ENCODE measurements at places on chromosomes 7 and 10. TPM values are rescaled to one million over a fixed set of nuclear protein-coding genes. Genes with fewer than 3 reads are reported as not detected.

The GIMAP6 gene
- polyA plus RNA-seq, result 14.0 TPM

The GRM8 gene
- polyA plus RNA-seq, result 0.11 TPM

The DLD gene
- polyA plus RNA-seq, result 87.0 TPM

The SEPHS1 gene
- polyA plus RNA-seq, result 52.4 TPM

The LIPM gene
- polyA plus RNA-seq, result not detected

The ANLN gene
- 18.1 TPM for polyA plus RNA-seq

The PON3 gene
- 3.8 TPM for polyA plus RNA-seq

- DNase-seq, result no peak
Observed at GRCh38 chr7:45036796-45037195, 36.8 kb downstream of the CCM2 start.

DNA sequence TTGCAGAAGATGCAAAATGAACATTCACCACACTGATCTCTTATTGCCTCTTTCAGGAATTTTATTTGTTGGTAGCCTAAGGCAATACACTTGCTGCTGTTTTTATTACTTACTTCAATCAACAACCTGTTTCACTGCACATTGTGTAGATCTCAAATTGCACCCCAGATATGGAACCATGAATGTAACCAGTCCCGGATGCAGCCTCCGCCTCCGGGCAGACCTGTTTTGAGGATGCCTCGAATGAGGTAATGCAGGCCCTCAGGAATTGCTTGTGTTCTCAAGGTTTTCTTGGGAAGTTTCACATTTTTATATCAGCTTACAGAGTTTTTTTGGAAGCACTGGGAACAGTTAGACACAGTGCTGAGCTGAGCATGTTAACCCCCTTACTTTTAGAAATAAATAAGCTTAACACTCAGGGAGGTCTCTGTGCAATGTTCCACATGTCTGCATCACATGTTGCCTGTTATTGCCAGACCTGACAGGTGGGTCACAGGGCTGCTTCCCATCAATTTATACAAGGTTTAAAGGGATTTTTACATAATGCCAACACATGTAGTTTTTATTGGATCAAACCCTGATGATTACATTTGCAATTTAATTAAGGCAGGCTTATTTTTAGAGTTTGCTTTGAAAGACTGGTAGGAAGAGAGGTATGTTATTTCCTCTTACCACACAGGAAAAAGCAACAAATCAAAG lies 193.1 kb upstream of the POM121L12 start:
- no peak for DNase-seq

- DNase-seq, result no peak
Observed at GRCh38 chr10:78532480-78533042, 498.9 kb downstream of the RPS24 start.

DNA sequence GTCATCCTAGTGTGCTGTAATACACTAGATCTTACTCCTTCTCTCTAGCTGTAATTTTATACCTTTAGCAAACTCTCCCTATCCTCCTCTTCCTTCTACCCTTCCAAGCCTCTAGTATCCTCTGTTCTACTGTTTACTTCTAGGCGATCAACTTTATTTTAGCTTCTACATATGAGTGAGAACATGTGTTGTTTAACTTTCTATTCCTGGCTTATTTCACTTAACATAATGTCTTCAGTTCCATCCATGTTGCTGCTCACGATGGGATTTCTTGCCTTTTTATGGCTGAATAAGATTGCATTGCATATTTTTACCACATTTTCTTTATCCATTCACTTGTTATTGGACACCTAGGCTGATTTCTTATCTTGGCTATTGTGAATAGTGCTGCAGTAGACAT lies 318.6 kb downstream of the MALRD1 start:
- DNase-seq, result no peak

GRCh38 chr7:21011153-21011552 lies 224.5 kb upstream of the SP8 start:
- no peak for DNase-seq

GRCh38 chr7:70545214-70545613 lies 586.7 kb upstream of the GALNT17 start:
- no peak for DNase-seq

- DNase-seq, result no peak
Observed at GRCh38 chr10:129725890-129726631, 238.0 kb downstream of the EBF3 start.

- no peak for DNase-seq
Observed at GRCh38 chr10:125812128-125812750, 10.8 kb downstream of the UROS start.

DNA sequence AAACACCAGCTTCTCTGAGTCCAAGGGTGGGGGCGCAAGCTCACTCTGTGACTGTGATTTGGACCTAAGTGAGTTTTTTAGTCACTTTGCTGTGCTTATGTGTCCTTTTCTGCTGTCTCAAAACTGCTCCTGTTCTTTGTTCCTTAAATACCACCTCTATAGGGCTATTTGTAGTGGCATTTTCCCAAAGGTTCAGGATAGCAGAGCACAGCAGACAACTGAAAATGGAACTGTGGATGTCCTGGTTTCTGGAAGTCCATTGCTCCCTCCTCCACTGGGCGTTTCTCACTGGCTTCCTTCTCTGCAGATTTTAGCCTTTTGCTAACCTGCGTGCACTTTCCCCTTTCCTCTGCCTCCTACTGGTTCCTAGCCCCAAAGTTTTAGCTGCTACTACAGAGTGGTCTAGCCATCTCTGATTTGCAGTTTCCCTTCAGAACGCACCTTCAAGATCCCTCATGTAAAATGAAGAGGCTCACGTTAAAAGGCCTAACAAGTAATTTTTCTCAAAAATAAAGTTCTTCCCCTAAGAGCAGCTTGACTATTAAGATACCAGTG lies 25.6 kb downstream of the BLVRA start:
- DNase-seq, result no peak

DNA sequence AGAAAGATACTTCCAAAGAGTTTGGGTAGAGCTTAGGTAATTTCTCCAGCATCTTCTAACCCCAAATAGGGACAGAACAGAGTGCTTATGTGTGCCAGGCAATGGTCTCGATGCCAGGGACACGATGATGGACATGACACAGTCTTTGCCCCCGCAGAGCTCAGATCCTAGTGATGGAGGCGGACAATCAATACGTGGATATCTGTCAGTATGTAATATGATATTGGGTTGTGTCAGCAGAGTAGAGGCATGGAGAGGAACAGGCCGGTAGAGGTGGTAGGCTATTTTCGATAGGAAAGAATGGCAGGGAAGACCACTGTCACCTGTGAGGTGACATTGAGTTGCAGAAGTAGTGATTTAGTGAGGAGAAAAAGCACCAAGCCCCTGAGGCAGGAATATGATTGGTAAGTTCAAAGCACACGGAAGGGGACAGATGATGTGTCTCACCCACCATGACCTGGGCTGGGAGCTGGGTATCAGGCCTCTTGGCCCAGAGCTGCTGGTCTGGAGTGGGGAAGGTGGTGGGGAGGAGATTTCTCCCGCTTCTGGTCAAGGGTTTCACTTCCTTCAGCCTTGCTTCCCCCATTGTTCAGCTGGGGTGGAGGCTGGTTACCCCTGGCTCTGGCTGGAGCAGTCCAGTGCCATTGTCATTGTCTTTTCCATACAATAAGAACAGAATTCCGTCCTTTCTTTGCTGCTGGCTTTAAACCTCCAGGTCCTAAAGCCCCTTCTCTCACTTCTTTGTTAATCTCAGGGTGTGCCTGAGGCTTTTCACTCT lies 36.0 kb upstream of the SRGN start:
- no peak for DNase-seq

DNA sequence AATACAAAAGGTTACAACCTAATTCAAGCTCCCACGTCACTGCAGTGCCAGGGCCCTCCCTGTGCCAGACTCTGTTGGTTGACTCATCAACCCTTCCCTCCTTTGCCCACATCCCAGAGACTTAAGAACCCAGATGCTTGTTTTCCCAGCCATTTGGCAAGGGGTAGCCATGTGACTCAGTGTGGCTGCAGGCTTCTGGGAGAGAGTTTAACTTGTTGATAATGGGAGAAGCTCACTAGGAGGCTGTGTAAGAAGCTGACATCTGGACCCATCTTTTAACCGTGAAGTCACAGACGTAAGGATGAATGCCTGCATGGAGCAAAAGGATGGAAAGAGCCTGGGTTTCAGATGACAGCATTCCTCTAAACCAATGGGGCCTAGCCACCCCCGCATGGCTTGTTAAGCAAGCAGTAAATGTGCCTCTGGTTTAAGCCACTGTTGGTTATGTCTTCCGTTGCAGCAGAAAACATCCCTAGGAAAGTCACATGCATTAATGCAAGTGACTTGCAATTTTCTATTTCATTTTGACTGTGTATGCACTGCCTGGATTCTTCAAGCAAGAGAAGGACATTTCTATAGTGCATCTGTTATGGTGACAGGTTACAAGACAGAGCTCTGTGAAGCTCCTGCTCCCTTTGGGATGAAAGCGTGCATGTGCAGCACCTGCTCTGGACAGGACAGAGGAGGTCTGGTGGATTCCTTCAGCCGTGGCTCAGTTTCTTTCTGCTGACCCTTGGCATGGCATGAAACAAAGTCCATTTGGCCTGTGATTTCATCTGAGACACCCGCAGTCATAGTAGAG lies 57.5 kb upstream of the CREB5 start:
- no peak for DNase-seq

- no peak for DNase-seq
Observed at GRCh38 chr7:6430271-6430940, 17.3 kb downstream of the DAGLB start.

DNA sequence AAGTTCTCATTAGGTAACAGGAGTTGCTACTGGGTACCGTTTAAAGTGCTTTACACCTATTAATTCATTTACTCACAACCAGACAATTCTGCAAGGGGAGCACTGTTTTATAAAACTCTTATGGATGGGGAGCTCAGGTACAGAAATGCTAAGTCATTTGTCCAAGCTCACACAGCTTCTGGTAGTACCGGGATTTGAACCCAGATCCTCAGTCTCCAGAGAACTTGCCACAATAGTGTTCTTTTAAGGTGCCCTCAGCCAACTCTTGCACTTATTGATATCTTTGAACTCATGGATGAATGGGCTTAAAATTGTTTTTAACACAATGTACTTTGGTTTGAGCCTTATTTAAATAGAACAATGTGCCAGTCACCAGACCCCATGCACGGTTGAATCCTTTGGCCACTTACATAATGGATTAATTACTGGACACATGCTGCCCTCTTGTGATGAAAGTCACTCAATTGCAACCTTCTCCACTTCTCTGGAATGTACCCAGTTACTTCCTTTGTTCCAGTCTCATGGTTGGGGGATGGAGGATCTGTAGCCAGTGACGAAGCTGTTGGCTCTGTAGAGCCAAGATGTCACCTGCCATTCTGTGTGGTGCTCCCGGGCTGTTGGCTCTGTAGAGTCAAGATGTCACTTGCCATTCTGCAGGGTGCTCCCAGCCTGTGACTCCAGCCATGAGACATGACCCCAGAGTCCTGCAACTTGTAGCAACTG lies 65.6 kb downstream of the NOD1 start:
- DNase-seq, result no peak

GRCh38 chr7:141645188-141645587 lies 56.8 kb downstream of the DENND11 start:
- no peak for DNase-seq

DNA sequence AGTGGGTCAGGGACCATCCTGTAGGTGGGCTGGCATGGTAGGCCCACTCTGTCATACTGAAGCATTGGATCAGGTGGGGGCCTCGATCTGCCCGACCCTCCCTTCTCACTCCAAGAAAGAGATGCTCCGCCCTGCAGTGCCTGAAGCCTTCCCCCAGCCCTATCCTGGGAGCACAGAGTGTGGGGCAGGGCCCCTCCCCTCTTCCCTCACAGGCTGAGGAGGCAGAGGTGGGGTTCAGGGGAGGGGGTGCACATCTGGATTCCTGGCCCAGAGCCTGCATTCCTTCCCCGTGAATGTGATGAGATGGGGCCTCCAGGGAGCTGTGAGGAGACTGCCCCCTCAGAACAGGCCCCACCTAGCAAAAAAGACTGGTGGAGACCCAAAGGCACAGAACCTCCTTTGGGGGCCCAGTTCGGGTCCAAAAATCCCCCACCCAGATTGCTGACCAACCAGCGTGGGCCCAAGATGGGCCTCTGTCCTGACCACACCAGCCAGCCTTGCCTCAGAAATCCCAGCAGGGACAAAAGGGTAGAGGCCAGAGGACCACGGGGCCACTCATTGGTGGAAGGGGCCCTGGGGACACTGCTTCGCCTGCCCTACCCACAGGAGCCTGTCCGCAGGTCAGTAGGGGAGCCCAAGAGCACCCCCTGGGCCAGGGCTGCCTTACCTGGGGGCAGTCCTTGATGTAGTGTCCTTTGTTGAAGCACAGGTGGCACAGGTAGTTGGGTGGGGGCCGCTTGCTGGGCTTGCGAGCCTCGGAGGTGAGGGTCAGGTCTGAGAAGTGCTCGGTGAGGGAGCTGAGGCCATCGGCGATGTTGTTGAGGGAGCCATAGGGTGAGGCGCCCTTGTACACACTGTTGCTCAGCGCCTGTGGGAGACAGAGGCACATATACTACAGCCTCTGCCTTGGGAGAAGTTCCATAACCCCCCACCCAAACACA lies 13.3 kb downstream of the ZCCHC24 start:
- DNase-seq, result no peak

- no peak for DNase-seq
Observed at GRCh38 chr7:92671505-92672169, 81.4 kb upstream of the FAM133B start.

- no peak for DNase-seq
Observed at GRCh38 chr10:1074052-1074747, 18.0 kb downstream of the WDR37 start.

DNA sequence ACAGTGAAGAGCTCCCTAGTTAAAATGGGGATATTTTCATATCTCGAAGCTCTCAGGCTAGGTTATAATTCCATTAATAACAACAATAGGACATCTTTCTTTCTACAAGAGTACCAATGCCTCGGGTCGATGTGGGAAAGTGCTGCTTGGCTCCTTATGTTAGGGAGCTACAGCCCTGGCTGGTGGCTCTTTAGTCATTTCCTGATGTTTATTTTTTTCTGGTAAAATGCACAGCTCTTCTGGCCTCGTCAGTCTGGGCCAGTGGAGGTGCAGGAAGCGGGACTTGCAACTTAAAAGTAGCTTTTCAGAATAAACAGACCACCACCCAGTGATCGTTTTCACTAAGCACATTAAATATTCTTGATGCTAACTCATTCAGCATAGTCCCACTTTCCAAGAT lies 58.3 kb downstream of the MKX start:
- DNase-seq, result no peak

DNA sequence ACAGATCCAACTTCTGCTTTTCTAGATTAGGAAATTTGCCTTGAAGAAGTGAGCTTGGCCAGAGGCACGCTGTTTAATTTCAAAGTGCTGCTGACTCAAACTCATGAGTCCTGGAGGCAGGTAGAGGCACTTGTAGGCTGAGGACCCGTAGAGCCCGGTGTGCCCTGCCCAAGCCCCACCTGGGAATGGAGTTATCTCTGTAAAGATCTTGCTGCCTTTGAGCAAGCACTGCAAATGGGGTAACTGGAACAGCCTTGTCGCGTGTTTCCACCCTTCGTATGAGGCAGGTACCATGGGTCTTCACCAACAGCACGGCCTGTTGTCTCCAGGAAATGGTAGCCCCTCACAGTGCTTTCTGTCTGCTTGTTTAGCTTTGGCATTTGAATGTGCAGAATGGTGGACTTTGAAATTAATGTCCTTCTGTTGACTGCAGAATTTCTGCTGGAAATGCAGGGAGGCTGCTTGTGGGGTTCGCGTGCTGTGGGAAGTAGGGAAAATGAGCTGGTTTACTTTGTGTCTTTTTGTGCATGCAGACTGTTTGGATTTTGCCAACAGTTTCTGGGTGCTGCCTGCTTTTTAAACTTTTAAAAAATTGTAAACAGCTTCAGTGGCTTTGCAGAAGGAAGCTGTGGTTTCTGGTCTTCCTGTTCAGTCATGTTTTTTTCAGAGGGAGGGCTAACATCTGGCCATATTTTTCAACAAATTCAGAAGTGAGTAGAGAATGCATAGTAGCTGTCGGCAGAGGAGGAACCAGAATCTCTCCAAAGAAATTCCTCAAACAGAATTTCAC lies 27.2 kb downstream of the CCM2 start:
- DNase-seq, result no peak
